ENCODE measurements at places on chromosomes 6 and 20. TPM values are rescaled to one million over a fixed set of nuclear protein-coding genes. Genes with fewer than 3 reads are reported as not detected.

SSTR4 gene
- not detected for total RNA-seq

AGER gene
- total RNA-seq: 1.7 TPM

BEND6 gene
- total RNA-seq: 0.96 TPM

TINAG gene
- total RNA-seq: 0.08 TPM

OR2H2 gene
- total RNA-seq: not detected

RIPOR3 gene
- total RNA-seq: 0.09 TPM

PROKR2 gene
- total RNA-seq: not detected

PLN gene
- total RNA-seq: not detected

STX16 gene
- 40.4 TPM for total RNA-seq

DACT2 gene
- total RNA-seq: 0.50 TPM

CTAGE9 gene
- total RNA-seq: not detected

MLIP gene
- total RNA-seq: not detected

ADISSP gene
- total RNA-seq: 144 TPM

ABHD16B gene
- total RNA-seq: not detected

LY86 gene
- total RNA-seq: not detected

XKR7 gene
- not detected for total RNA-seq

RPP40 gene
- 33.9 TPM for total RNA-seq

SNX21 gene
- total RNA-seq: 10.8 TPM

VIP gene
- total RNA-seq: not detected

RAB32 gene
- 35.3 TPM for total RNA-seq

OR12D2 gene
- total RNA-seq: not detected

RBPJL gene
- total RNA-seq: not detected

SCUBE3 gene
- total RNA-seq: 0.05 TPM

SYCP2 gene
- total RNA-seq: 0.92 TPM

GLP1R gene
- not detected for total RNA-seq

LZTS3 gene
- total RNA-seq: 2.7 TPM

GTSF1L gene
- total RNA-seq: not detected

ERMARD gene
- total RNA-seq: 6.4 TPM

CLVS2 gene
- 0.07 TPM for total RNA-seq

ADTRP gene
- total RNA-seq: 0.56 TPM

ADGRG6 gene
- 47.1 TPM for total RNA-seq

EPB41L1 gene
- 63.3 TPM for total RNA-seq

SLC35F1 gene
- 0.01 TPM for total RNA-seq
